ENCODE measurements at places on chromosomes 6 and 20.

GRCh38 chr6:154441995-154442310 lies 68.5 kb downstream of the CNKSR3 start:
- no peak for DNase-seq

DNA sequence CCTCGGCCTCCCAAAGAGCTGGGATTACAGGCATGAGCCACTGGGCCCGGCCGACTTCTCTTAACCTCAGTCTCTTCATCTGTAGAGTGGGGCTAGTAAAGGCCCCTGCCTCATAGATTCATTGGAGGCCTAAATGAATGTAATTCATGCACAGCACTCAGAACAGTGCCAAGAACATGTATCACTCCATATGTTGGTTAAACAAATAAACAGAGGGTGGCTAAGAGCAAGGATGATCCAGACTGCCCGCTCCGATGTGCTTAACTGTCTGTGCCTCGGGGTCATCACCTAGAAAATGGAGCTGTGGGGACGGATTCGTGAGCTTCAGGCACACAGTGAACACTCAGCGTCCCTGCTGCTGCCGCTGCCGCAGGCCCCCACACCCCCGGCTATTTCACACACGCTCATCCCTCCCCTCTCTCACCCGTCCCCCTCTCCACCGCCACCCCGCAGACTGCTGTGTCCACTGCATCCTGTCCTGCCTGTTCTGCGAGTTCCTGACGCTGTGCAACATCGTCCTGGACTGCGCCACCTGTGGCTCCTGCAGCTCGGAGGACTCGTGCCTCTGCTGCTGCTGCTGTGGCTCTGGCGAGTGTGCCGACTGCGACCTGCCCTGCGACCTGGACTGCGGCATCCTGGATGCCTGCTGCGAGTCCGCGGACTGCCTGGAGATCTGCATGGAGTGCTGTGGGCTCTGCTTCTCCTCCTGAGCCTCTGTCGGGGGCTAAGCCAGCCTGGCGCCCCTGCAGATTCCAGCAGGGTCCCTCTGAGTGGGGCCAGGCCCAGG lies 14.8 kb downstream of the MDFI start:
- DNase-seq: no peak

DNA sequence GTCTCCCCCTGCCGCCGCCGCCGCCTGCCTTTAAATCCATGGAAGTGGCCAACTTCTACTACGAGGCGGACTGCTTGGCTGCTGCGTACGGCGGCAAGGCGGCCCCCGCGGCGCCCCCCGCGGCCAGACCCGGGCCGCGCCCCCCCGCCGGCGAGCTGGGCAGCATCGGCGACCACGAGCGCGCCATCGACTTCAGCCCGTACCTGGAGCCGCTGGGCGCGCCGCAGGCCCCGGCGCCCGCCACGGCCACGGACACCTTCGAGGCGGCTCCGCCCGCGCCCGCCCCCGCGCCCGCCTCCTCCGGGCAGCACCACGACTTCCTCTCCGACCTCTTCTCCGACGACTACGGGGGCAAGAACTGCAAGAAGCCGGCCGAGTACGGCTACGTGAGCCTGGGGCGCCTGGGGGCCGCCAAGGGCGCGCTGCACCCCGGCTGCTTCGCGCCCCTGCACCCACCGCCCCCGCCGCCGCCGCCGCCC lies 474 bp downstream of the CEBPB start:
- DNase-seq: peak; percentile 55

- no peak for DNase-seq
Measured at GRCh38 chr6:147579667-147580066, 71.2 kb downstream of the SAMD5 start.

DNA sequence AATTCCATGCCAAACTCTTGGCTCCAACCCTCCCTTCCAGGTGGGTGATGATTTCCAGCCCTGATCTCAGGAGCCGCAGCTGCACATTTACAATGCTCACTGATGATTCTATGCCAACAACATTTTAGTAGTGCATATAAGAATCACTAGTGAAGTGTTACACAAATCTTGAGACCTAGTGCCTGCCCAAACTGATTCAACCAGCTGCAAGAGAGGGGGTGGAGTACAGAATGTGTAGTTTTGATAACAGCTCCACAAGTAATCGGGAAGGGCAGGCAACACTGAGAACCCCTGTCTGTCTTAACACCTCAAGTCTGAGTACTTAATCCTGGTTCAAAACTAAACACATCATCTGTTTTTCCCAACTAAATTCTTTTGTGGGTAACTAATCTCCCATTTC lies 91.7 kb downstream of the PRDM1 start:
- no peak for DNase-seq

GRCh38 chr6:26607434-26608230 lies 10.9 kb downstream of the ABT1 start:
- no peak for DNase-seq

DNA sequence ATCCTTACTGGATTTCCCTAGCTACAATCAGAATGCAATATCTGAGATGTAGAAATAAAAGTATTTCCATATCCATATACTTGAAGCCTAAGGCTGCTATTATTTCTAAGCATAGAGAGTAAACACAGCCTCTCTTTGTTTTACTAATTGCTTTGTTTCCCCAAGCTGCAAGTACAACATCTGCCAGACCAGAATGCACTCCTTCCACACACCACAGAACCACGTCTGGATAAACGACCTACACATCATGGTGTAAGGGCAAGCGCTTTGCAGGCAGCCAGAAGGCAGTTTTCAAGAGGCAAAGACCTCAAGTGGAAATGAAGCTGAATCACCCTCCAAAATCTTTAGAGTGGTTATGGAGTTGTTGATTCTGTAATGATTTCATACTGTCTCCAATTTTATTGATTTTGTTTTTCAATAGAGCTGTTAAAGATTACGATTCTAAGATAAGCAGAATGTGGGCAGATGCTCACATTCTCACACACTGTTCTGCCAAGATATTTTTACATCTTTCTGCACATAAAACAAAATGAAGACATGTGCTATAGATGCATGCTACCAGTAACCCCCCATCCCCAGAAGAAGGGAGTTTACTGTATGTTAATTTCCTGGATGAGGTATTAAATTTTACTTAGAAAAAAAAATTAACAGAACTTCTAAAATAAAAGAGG lies 88.8 kb downstream of the THEMIS start:
- no peak for DNase-seq

- DNase-seq: no peak
Measured at GRCh38 chr20:8097307-8097706, 34.8 kb upstream of the PLCB1 start.

- no peak for DNase-seq
Measured at GRCh38 chr20:23114448-23115082, 28.4 kb upstream of the CD93 start.

DNA sequence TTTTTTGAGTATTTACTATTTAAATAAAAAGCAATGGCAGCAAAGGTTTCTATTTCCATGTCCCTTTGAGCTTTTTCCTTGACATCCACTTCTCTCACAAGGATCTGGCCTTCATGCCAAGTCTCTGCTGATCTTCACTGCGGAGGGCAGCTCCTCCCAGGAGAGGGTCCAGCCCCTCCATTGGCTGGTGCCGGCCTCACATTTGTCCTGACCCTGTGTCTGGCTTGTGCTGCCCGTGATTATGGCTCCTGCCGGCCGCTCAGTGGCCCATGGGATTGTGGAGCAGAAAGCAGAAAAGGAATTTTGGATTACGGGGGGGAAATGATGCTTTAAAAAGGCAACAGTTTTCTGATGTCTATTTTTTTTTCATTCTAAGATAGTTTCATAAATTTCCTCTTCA lies 31.2 kb upstream of the PDE7B start:
- no peak for DNase-seq

DNA sequence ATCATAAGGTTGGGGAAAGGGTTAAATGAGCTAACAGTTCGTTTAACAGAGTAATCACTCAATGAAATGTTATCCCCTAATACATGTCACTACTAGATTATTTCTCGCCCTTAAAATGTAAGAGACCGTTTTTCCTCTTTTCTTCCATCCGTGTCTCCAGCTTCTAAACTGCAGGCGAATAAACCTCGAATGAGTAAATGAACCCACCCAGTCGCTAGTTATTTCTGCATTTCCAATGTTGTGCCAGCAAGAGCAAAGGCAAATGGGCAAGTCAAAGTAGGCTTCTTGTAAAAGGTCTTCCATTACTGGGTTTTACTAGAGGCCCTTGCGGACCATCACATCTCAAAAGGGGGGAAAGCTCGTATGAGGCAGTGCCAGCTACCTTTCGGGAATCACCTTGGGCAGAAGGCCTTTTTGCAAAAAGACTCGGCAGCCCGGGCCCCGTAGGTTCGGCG lies 400 bp upstream of the SMAP1 start:
- no peak for DNase-seq

DNA sequence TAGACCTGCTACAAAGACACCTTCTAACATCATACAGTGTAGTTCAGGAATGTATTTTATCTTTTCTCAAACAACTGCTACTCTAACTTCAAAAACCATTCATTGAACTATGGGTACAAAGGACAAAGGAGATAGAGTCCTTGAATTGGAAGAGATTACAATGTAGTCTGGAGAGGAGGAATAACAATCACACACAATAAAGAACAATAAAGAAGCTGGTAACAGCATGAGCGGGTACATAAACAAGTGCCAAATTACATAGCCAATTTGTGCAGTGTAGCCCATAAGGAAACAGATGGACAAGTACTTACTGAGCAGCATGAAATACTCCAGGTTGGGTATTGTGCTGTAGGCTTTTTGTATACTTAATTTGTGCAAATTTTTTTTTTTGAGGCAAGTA lies 44.3 kb downstream of the OSTM1 start:
- no peak for DNase-seq

DNA sequence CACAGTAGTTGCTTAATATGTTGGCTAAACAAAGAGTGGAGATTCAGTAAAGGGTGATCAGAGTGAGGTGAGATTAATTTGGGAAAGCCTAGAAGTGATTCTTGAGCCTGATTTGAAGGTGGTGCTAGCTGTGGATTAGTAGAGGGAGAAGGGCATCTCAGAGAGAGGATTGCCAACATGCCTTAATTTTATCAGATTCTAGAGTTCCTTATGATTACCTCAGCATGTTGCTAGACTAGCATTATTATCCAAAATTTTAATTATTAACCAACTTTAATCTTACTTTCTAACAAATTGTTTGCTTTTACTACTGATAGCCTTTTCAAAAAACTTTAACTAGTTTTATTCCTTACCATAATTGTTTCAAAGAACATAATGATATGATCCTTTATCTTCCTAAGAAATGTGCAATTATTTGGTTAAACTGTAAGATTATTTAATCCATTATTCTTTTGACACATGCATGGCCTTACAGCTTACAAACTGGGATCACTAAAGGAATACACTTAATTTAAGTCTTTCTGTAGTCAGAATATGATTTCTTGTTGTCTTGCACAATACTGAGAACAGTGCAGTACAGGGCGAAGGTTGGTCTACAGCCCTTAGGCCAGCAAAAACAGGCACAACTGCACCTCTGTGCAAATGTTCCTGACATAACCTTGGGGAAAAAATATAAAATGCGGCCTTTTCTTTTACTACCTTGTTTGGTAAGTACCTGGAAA lies 88.9 kb downstream of the SLC16A10 start:
- no peak for DNase-seq

All from activated T-cell treated with anti-CD3 and anti-CD28 coated beads for 48 hours (primary cell).